ENCODE measurements at places on chromosomes 11 and 22.

DNA sequence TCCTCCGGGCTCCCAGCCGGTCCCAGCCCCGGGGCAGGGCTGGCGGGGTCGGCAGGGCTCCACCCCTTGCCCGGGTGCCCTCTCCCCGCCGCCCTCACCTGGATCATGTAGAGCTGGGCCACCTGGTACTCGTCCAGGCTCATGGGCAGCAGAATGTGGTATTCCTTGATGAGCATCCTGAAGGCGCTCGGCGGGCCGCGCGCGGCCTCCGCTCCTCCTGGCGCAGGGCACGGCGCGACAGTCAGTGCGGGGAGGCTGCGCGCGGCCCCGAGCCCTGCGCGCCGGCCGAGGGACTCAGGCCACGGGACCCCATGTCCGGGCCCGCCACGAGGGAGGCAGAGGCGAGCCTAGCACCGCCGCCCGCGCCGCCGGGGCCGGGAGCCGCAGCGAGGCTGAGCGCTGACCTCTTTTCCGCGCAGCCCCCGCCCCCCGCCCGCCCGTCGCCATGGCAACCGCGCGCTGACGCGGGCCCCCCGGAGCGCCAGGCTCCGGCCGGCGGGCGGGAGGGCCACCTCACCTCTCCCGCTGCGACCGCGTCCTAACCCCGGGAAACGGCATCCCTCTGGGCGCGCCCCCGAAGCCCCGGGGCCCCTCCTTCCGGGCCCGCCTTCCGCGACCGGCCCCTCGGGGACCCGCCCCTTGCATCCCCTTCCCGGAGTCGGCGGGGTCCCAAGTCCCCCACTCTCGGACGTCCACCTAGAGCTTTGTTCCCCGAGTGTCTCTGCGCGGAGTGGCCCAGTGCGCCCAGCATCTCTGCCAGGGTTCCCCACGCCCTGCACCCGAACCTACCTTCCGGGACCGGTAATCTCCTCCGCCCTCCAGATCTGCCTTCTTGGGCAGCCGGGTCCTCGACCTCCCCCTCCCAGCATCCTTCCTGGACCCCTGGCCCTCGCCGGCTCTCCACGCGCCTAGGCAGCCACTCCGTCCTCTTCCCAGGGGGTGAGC lies 886 bp downstream of the PITPNM1 start:
- DNase-seq = no peak

- DNase-seq = no peak
Measured at GRCh38 chr11:64752175-64752970, 7.4 kb downstream of the PYGM start.

GRCh38 chr11:70716986-70717775 lies 318.9 kb downstream of the CTTN start:
- DNase-seq = no peak

DNA sequence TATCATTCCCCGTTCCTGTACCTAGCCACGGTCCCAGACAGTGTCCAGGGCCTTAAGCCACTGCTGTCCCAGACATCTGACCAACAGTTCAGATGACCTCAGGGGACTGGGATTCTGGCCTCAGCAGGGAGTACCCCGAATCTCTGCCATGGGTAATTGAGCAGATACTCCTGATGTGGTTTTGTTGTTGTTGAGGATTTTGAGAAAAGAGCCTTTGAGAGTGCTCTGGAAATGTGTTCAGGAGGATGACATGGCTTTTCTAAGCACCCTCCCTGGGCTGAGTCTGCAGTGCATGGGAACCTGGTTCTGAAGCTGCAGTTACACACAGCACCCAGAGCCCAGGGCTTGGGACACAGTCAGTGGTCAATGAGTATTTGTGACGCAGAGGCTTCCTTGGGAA lies 30.4 kb downstream of the ADAMTS15 start:
- no peak for DNase-seq

GRCh38 chr11:102267609-102268008 lies 49.7 kb upstream of the BIRC3 start:
- no peak for DNase-seq

GRCh38 chr22:25051073-25051472 lies 98.6 kb downstream of the KIAA1671 start:
- DNase-seq = no peak

DNA sequence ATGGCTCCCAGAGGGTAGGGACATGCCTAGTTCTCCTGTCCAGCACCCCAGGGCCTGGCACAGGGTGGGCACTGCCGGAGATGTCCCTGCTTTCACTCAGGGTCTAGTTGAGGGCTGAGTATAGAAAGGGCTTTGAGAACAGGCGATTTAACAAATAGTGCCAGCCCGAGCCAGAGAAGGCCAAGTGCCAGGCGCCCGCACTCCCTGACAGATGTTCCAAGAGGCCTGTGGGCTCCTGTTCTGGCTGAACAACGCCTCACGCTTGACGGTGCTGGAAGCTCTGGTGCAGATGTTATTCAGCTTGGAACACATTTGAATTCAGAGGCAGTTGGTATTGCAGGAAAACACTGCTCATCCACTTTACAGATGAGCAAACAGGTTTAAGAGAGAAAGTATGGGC lies 46.5 kb downstream of the NFAM1 start:
- DNase-seq = no peak

- DNase-seq = no peak
Measured at GRCh38 chr11:94653561-94653960, 86.4 kb downstream of the PIWIL4 start.

GRCh38 chr22:45597460-45598192 lies 74.0 kb upstream of the ATXN10 start:
- no peak for DNase-seq

GRCh38 chr22:17369439-17370025 lies at the start of gene CECR2:
TSS of gene CECR2 (plus strand) at chr22:17369460. CDS start at chr22:17369784, 324 bp downstream.
- DNase-seq = peak; percentile 67

GRCh38 chr22:37626144-37626543 lies 13.3 kb upstream of the SH3BP1 start:
- DNase-seq = no peak

DNA sequence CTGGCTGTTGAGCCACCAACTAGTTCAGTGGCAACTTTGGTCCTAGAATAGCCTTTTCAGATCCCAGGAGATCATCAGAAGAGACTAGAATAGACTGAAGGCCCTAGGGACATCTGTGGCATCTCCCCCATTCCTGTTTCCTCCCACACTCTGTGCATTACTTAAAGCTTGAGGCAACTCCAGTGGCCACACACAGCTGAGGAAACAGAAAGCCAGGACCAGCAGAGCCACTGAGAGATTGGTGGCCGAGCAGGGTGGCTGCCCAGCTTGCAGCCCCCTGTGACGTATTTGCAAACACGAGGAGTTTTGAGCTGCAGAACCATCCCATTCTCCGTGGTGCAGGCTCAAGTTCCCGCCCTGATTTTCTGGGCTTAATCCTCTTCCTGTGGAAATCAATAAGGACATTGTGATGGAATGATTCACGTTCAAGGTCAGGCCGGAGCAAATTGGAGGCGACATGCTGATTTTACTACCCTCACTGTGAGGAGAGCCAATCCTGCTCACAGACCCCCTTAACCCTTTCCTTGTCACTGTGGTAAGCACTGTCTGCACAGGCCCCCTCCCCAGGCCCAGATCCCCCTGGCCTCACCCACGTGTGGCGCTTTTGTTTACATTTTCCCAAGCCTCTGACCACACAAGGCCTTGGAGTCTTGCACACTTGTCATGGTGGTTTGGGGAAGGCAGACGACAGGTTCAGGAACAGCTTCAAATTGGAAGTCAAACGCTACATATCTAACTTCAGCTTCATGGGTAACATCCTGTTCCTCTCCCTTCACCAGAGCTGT lies 69.1 kb upstream of the MYOD1 start:
- no peak for DNase-seq

DNA sequence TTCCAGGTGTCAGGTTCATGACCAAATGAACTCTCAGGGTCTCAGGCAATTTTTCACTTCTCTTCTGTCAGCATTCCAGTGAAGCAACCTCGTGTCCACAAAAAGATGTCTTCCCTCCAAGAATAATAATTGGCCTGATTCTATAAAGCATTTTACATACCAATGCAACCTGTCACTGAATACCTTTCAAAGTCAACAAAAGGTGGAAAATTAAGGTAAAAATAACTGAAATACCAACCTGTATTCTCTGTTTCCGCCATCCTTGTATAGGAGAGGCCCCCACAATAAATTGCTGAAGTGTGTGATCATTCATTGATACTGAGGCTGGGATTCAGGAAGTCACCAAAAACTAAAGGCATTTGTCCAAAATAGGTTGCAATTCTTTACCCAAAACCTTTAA lies 77.4 kb upstream of the TMEM45B start:
- DNase-seq = no peak

DNA sequence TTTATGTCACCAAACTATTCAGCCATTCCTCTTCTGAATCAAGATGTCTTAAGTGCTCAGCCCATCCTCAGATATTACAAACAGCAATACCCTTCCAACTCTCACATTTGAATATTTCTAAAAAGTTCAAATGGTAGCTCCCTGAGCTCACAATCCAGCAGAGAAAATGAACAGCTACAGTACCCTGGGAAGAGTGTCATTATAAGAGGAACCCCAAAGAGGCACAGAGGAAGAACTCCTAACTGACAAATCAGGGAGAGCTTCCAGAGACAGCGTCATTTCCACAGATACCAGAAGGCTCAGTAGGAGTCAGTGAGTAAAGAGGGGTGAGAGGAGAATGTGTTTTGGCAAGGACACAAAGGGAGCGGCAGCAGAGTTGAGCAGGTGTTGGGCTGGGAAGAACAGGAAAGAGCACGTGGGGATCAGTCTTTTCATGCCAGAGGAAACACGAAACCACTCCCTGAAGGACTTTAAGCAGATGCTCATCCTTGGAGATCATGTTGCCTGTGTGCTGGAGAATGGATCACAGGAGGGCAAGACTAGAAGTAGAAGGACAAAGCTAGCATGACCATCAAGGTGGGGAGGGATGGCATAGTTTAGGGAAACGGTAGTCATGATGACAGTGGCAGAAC lies 4.3 kb downstream of the CLTCL1 start:
- no peak for DNase-seq
